NCI-H1436 treated with DMSO at 0.1 percent for 48 hours (cell line): ENCODE measurements at places on chromosomes 2 and 18.

GRCh38 chr2:86274265-86274917, 63.0 kb downstream of the REEP1 start:
- no peak for DNase-seq

- DNase-seq, result no peak
Measured at GRCh38 chr2:239184179-239184578, 216.6 kb downstream of the HDAC4 start.

DNA sequence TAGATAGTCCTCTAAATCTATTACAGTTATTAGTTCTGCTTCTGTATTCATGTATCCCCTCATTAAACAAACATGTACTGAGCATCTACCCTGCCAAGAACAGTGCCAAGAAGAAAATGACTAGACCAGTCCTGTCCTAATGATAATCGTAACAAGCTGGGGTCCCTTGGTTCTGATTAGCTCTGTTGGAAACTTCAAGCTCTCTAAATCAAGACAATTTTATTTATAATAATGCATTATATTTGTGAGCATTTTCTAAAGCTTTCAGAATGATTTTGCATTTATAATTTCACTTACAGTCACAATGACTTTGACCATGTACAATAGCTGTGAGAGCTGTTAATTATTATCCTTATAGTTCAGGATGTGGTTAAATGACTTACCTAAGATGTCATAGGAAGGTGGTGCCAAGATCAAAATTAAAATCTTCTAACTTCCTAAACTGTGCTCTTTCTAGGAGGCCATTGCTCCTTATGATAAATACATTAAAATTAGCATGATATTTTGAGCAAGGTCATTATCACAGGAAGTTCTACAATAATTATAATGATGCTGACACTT, 336.5 kb upstream of the SLC39A10 start:
- DNase-seq, result no peak

DNA sequence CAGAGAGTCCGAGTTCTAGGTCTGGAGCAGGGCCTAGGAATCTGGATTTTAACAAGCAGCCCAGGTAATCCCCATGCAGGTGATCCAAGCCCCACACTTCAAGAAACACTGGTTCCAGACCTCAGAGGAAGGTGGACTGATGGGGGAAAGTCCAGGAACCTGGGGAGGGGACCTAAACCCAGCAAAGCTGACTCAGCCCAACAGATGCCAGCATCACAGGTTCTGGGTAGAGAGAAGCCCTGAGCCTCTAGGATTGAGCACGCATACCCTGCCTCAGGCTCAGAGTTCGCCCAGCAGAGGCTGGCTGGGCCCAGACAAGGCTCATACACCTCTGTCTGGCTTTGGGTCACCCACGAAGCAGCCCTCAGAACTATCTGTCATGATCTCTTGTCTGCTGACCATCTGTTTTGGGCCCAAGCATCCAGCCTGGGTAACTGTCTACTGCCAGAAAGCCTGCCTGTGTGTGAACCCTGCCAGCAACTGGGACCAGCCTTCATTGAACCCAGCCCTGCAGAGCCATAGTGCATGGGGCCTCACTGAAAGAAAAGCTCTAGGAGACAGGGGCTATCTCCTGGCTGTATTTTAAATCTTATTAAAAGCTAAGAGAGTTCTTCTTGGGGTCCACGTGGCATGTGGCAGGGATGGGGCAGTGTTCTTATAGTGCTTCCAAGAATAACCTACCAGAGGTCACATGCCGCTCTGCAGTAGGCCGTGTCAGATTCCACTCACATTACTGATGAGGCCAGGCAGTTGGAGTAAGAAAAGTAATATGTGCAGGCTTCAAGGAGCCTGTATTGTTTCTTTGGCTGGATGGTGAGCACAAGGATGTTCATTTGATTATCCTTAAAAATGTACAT, 7.4 kb downstream of the TMEM127 start:
- DNase-seq, result no peak

GRCh38 chr2:216372761-216373291, 543 bp upstream of the MARCHF4 start:
- DNase-seq, result no peak

DNA sequence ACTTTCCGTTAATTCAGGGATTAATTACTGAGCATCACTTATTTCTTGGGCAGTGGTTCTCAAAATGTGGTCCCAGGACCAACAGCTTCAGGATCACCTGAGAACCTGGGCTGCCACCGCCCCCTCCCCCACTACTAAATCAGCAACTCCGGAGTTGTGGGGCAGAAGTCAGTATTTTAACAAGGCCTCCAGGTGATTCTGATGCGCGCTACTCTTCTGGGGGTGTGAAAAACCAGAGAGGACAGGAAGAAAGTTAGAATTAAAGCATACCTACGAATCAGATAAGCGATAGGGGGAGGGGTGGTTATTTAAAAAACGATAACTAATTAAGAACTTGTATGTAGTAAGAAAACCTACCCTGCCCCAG, 319 bp downstream of the ZSCAN30 start:
- no peak for DNase-seq

DNA sequence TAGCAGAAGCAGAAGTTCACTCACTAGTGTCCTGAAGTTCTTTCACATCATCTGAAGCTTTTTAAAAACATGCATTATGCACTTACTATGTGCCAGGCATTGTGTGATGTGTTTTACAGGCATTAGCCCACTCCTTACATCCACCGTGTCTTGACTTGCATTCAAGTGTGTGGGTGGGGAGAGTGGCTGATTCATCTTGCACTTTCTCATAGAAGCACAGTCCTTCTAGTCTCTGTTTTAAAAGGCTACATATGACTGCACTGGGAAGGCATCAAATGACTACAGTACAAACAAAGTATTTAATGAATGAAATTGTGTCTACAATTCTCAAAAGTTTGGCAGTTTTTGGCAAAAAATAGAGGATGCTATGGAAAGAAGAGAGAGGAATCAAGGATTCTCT, 21.6 kb upstream of the DSC3 start:
- no peak for DNase-seq

GRCh38 chr2:64192125-64192479, 47.9 kb upstream of the PELI1 start:
- no peak for DNase-seq

GRCh38 chr18:25544546-25545287, 192.8 kb upstream of the ZNF521 start:
- no peak for DNase-seq

DNA sequence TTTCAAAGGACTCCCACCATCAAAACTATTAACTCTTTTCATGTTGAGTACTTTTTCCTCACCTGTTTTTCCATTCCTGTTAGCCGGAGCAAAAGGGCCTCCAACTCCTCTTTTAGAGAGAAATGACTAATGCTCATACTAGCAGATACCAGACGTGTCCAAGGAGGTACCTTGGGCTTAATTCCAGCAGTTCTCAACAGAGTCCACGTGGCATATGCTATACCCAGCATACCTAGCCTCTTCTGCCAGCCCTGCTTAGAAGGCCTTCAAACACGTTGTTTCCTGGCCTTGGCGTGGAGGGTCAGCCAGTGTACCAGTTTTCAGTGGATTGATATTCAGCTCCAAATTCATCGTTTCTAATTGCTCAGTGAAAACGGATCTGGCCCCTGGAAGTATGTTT, 123.9 kb downstream of the MGAT5 start:
- DNase-seq, result no peak

- no peak for DNase-seq
Measured at GRCh38 chr18:79545255-79545654, 134.3 kb upstream of the CTDP1 start.

DNA sequence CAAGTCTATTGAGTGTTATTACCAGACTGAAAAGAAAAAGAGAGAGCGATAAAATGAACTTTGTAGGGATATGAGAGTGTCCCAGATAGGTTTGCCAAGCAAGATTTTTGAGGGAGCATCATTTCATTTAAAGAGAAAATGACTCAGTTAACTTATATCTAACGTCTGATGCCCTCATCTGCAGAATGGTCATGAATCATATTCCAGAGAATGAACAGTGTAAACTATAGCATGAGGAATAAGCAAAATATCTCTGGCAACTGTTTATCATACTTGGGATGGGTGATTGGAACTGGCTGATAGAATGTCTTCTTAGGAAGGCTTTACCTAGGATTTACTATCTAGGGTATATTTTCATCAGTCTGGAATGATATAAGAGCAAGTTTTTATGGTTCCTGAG, 289.4 kb downstream of the CMPK2 start:
- DNase-seq, result no peak

DNA sequence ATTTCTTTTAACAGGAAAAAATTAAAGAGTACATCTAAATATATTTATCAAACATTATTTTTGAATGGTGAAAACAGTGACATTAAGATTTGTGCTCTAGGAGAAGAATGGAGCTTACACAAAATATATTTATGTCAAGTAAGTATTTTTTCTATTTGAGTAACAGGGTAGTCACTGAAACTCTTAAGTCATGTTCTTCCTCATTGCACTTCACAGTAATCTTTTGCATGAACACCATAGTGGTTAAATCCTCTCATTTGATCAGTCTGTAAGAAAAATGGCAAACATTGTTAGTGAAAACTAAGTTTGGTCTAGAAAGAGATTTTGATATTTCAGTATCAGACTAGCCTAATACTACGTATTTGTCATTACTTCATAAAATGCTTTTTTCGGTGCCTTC, 8.1 kb downstream of the GMCL1 start:
- DNase-seq, result no peak

DNA sequence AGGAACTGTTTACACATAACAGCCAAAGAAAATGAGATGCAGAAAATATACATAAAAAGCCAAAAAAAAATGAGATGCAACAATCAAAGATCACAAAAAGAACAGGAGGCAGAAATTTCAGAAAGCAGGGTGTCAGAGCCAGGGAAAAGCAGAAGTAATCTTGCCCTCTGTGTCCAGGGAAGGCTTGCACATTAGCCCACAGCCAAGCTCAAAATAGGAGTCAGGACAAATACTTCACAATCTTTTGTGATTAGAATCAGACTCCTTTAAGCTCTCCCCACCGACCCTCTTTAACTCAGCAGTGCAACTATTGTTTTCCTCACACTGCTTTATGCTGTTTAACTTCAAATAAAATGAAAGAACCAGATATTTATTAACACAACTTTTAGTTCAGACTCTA, 34.6 kb downstream of the IAH1 start:
- no peak for DNase-seq

- no peak for DNase-seq
Measured at GRCh38 chr18:24054130-24054529, 39.6 kb downstream of the TTC39C start.

- no peak for DNase-seq
Measured at GRCh38 chr2:161796192-161796591, 172.0 kb downstream of the SLC4A10 start.
